ENCODE measurements at places on chromosomes 16 and 17.
A peak's percentile ranks its signal among the peaks of the same experiment; 100 is the strongest.

GRCh38 chr17:69802045-69802740 lies 272.8 kb upstream of the KCNJ16 start:
- no peak for DNase-seq

DNA sequence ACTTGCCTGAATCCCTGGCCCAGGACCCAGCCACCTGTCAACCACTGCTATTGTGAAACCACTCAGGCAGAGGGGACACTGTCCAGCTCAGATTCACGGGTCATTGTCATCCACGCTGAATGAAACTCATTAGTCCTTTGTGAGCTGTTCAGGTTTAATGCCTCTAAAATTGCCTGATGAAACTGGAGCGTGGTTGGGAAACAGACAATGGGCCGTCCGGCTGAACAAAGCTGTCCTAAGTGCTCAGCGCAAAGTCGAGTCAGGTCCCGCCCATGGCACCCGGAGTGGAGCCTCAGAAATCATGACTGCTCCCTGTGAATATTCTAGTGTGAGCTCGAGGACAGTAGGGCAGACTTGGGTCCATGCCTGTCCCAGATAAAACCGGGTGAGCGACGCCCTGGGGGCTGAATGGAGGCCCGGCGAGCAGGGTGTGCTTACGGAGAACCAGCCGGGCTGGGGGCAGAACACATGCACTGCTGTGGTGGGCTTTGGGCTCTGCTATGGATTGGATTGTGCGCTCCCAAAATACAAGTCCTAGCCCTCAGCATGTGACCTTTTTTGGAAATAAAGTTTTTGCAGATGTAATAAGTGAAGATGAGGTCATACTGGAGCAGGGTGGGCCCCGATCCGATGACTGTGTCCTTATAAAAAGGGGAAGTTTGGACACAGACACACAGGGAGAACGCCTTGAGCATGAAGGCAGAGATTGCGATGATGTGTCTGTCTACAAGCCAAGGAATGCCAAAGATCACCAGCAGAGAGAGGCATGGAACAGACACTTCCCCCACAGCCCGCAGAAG lies 12.9 kb upstream of the CMIP start:
- no peak for DNase-seq

DNA sequence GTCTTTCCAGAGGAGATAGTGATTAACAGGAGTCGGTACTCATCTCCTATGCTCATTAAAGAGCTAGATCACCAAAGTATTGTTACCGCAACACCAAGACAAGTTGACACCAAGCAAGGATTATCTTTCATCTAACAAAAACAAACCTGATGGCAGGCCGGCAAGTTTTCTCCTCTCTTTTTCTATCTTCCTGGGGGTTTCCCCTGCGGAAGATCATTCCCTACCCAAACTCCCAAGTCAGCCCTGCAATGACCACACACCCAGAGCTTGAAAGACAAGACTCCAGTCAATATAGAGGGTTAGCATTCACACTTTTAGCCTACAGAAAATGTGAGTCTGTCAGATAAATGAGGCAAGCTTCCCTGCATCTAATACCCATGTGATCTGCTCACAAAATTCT lies 312.1 kb downstream of the SOX9 start:
- DNase-seq, result no peak

DNA sequence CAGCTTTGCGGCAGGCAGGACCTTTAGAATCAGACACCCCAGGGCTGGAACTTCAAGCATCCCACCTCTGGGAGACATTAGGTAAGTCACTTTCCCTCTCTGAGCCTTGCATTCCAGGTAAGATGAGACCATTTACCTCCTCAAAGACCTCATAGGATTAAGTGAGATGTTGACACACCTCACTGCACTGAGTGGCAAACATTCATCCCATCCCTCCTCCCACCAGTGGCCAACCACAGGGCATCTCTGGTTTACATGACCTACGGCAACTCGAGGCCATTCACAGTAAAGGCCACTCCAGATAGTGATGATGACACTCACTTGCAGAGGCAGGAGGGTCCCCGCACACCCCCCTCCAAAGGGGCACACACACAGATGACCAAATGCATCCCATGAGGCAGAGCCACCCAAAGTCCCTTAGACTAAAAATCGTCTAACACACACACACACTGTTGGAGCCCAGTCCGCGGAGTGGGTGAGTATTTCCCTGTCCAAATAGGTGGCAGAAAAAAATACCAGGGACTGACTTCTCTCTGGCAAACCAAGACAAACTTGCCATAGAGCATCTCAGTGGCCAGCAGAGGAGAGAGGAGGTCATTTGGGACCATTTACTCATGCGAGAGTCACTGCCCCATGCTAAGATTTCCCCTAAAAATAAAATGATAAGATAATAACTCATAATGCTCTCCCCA lies 454.9 kb downstream of the SOX9 start:
- no peak for DNase-seq

- DNase-seq, result no peak
Observed at GRCh38 chr17:8734876-8735275, 9.8 kb downstream of the CCDC42 start.

DNA sequence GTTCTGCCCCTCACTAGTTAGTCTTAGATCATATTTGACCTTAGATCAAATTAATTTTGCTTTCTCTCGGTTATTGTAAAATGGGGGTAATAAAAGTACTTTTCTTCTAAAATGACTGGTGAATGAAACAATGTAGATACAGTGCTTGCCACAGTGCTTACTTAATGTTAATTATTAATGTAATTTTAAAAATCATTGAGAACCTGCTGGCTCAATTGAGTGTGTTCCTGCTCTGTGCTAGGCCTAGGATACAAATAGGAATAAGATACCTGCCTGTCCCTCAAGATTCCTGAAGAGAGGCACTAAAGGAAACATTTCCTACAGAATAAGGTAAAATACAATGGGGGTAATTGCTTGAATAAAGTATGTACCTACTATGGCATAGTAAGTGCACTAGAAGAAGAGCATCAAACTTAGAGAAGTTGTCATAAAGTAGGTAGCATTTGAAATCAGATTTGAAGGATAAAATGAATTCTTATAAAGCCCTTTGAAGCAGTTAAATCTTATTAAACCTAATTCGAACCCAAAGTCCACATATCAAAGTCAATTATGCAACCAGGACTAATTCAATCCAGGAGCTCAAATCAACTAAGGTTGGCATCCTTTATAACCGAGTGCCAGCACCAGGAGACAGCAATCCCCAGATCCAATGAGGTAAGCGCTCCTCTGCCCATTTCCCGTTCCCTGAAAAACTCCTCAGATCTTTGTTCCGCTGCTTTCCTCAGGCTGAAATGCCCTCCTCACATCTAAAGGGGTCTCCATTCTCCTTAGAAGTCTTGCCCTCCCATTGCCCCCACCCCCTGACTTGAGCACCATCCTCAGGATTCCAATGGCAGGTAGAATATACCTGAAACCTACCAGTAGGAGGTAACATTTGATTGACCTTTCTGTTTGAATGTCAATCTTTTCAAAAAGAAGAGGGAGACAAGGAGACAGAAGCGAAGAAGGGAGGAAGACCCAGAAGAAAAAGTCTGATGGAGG lies 2.4 kb upstream of the MED13 start:
- DNase-seq, result no peak

GRCh38 chr17:44221084-44221861 lies 1.8 kb upstream of the UBTF start:
- DNase-seq, result peak; percentile 78

DNA sequence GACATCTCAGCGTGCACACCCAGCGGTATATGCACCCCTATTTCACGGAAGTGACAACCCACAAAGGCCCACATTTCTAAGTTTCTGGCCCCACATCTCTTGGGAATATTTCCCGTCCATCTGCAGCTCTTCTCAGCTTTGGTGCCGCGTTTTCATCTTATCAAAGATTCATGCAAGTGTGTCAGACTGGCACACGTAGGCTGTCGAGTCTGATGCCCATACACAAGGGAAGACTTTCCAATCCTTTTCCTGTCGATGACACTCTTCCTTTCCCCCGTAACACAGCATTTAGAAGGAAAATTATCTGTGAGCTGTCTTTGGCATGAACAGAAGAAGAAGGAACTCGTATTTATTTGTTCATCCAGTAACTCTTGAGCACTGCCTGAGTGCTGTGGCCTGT lies 83.0 kb downstream of the SHISA6 start:
- DNase-seq, result no peak

DNA sequence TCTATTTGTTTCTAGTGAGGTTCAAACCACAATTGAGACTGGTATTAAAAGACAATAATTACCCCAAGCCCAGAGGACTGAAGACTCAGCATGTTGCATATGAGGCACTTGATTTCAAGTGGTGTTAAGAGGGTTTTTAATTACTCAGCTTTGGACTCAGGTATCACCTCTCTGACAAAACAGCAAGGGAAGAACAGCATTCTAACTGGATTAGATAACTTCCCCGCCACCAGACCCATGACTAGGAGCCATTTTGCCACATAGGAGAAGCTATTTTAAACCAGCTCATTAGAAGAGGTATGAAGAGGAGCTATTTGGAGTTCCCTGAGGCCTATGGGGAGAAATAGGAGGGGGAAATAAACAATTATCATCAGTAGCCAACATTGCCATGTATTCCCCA lies 226.1 kb upstream of the TOX3 start:
- DNase-seq, result peak; percentile 99

GRCh38 chr17:62688398-62689160 lies 61.1 kb downstream of the MRC2 start:
- DNase-seq, result no peak

DNA sequence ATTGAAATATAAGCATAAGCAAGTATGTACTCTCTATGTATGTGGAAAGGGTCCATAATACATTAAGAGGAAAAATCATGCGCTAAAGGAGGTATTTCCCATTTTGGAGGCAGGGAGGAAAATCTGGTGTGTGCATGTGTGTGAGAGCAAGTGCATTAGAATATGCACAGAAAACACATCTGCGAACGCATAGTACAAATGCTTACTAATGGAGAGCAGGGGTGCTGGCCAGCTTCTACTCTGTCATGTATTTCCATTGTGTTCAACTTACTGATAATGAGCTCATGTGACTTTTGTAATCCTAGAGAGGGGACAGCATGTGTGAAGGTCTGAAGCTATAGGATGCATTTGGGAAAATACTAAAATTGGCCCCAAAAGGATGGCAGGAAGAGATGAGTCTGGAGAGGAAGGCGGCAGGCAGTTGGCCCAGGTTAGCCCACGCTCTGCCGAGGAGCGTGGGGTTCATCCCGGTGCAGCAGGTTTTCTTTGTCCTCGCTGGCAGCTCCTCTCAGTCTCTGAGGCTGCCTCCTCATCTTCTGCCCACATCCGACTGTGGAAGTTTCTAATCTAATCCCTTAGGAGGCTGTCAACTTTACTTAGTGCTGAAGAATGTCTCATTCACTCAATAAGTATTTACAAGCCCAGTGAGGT lies 17.8 kb upstream of the KSR1 start:
- no peak for DNase-seq

DNA sequence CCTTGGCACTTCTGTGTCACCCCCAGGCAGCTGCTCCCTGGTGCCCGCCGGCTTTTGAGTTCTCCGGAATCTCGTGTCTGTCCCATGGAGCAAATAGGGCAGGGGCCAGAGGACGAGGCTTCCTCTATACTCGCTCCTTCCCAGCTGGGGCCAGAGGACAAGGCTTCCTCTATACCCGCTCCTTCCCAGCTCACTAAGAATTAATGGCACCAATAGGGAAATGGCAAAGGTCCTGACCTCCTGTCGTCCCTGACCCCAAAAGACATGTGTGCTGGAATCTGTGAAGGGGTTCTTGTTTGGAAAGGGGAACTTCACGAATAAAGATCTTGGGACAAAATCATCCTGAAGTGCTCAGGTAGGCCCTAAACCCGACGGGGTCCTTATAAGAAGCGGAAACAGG lies 7.6 kb downstream of the SGSH start:
- DNase-seq, result no peak

DNA sequence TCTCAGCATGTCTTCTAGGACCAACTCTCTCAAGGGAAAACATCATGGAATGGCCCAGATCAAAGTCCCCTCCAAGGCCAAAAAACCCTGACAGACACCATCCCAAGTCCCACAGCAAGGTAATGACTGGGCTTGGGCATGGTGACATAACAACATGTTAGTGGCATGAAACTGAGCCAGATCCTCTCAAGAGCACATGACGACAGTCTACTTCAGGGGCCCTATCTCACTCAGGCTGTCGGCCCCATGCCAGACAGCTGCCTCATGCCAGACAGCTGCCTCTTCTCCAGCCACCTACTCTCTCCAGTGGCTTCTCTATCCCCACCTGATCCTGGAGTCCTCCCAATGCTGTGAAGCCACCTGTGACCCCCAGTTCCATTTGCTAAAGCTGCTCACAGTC lies 18.4 kb downstream of the HSD11B2 start:
- DNase-seq, result no peak

DNA sequence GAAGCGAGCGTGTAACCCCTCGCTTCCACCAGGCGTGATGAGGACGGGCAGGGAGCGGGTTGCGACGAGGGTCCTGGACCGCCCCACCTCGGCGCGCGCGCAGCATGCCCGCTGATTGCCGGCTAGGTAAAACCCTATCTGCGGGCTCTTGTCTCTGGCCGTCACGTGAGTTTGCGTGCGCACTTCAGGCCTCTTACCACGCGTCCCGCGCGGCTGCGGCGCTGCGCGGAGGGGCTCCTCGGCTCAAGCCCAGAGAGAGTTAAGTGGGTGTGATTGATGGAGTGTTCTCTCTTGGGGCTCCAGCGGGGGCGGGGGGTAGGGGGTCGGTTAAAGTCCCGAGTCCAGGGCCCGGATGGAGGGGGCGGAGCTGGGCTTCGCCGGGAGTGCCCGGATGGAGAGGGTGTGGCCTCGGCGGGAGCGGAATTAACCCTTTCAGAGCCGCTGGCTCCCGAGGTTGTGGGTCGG lies 7.9 kb downstream of the KDM6B start:
- peak; percentile 91 for DNase-seq

GRCh38 chr17:2087597-2088211 lies 32.8 kb downstream of the HIC1 start:
- DNase-seq, result no peak

DNA sequence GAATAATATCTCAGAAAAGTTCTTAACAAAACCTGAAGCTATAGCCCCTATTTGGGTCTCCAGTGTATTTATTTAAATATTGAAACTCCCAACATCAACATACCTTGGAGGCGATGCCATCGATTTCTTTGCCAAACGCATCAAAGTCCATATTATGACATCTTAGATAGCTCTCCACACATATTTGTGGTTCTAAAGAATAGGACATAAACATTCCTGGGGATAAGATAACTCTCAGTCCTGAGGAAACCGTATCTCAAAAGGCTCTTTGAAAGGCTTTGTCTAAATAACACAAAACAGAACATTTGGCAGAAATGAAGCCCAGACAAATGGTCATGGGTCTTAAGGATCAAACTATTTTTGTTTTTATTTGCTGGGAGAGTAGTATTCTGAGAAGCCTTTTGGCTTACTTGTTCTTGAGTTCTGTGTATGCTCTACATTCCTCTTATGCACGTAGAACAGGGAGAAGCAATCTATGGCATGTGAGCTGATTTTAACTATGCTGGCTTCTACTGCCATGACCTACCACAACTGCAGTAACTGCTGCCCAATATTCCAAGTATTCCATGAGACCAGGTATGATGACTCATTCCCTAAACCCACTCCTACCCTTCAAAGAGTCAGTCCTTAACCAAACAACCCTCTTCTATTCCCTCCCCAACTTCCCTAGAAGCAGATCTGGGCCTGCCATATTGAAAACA lies 279.0 kb upstream of the ZFHX3 start:
- no peak for DNase-seq

All from NCI-H1105 treated with DMSO at 0.1 percent for 48 hours (cell line).